ENCODE measurements at places on chromosomes 1 and 21.

DNA sequence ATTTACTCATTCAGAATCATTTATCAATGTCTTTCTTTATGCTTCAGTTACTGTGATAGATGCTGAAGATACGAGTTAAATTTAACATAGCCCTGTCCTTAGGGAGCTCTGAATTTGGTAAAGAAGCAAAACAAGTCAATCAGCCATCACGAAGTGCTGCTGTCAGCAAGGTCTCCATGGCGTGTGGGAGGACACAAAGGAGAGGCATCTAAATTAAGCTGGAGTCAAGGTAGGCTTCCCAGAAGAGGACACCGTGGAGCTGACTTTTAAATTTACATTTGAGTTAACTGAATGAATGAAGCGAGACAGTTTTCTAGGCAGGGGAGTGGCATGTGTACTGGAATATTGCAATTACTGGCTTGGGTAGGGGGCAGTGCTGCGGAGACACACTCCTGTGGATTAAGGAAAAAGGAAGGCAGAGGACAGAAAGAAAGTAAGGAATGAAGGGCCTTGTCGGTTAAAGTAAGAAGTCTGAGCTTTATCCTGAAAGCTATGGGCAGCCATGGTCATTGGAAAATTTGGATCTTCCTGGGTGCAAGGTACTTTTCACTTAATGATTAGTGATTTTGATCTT is 41.3 kb upstream of the C1orf87 start:
- no peak for DNase-seq

- no peak for DNase-seq
Measured at GRCh38 chr1:186813420-186813819, 15.3 kb upstream of the PLA2G4A start.

DNA sequence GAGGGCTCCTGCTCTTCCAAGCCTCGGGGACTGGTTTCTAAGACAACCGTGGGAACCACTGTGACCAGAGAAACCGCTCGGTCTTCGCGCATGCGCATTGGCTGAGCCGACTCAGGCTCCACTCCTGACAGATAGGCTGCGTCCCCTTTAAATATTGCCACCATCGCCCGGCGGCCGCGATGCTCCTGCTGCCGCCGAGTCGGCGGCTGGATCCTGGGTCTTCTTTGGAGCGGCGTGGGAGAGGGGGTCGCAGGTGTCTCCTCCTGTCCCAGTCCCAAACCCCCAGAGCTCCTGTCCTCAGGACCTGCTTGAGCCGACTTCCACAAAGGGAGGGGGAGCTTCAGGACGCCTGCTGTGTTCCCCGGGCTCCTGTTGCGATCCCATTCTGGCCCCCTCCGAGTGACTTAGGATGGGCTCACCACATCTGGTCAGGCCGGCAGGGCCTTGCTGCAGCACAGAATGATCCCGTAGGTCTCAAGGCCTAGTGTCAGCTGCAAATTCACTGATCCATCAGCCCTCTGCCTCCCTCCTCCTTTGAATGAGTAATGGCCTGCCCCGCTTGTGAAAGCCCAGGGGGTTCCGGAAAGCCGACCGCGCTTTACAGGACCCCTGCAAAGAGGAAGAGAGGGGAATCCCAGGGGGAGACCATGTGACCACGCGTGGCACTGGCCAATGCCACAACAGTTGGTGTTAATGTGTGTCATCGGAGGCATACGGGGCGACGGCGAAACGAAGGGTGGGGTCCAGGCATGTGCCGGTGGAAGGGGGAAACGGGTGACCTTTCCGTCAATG is 683.2 kb upstream of the TPTE start:
- DNase-seq = no peak

GRCh38 chr1:7994827-7995226 is 31.3 kb downstream of the ERRFI1 start:
- no peak for DNase-seq

GRCh38 chr1:95974586-95974985 is 740.6 kb downstream of the RWDD3 start:
- DNase-seq = no peak
